ENCODE measurements at places on chromosomes 2 and 18.

- no peak for DNase-seq
These were observed 2.3 kb downstream of the ZC3H6 start for GRCh38 chr2:112277596-112278220.

GRCh38 chr2:101718479-101718878, 21.0 kb downstream of the MAP4K4 start:
- no peak for DNase-seq

DNA sequence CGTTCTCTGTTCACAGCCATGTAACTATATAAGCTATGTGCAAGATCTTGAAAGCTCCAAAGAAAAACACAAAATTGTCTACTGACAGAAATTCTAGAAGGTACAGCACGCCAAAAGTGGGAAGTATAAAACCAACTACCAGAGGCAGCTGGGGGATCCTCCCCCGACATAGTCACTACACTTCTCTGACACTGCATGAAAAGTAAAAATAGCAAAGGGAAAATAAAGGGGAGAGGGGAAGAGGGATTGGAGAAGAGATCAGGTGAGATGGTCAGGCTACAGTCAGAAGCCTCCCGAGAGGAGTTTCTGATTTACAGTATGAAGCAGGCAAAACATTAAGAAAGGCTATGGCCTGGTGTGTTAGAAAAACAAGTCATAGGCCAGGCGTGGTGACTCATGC, 39.8 kb upstream of the PCBP1 start:
- no peak for DNase-seq

GRCh38 chr2:196166876-196167275, 4.5 kb downstream of the STK17B start:
- no peak for DNase-seq

DNA sequence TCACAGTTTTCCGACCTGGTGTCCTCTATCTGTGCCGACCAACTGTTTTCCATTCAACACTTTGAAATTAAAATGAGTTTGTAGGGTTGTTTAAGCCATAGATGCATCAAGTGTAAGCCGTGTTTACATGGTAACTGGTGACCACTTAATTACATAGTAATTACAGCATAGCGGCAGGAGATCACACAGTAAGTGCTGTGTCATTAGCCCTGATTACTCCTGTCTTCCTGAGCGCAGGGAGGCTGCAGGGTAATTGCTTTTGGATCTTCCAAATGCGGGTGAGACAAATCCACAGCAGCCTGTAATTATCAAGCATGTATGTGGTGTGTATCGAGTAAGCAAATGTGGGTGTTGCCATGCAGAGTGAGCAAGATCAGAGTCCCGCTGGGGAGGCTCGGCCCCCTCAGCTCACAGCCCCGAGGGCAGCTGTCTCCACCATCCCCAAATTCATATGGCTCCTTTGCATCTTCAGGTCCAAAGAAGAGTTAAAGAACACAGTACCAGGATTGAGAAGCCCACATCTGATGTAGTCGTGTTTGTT, 71.5 kb upstream of the HDAC4 start:
- DNase-seq = no peak

DNA sequence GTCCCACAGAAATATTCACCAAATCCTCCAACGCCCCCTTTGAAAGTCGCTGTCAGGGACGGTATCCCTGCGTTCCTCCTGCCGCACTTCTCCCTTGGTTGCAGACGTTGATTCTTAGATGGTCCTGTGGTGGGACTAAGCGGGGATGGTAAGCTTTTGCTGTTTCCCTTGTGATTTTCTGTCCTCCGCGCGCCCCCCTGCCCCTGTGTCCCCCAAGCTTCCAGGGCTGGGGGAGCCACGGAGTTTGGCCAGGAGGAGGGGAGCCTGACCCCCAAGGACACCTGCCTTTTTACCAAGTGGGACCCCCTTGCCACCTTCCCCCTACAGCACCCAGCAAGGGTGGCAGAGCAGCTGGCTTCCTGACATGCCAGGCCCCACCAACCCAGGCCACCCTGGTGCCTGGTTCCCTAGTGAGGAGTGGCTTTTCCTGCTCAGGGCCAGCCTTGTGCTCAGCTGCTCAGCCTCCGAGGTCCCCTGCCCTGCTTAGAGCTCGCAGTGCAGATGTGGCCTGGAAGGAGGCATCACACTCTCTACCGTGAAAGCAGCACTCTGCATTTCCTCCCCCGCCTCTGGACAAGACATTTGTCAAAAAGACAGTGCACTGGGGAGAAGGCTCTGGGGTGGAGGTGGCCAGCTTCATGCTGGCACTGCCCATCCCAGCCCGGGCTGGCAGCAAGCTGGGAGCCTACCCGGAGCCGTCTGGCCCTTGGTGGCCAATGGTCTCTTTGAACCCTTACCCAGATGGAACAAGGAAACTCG, 49.4 kb downstream of the TWIST2 start:
- DNase-seq = no peak

DNA sequence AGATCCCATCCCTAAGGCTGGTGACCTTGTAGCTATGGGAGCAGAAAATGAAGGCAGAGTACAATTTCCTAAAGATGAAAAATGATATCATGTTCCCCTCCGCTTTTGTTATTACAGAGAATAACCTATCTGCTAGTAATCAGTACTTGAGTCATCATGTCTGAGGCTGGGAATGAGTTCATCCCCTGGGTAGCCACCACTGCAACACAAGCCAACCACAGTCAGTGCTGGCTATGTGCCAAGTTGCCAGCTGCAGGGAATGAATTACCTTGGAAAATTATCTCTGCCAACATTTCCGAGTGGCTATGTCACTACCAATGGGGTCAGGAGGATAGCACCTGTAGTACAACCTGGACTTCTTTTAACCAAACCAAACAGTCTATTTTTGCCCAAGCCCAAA, 1094.7 kb upstream of the DDX18 start:
- no peak for DNase-seq

DNA sequence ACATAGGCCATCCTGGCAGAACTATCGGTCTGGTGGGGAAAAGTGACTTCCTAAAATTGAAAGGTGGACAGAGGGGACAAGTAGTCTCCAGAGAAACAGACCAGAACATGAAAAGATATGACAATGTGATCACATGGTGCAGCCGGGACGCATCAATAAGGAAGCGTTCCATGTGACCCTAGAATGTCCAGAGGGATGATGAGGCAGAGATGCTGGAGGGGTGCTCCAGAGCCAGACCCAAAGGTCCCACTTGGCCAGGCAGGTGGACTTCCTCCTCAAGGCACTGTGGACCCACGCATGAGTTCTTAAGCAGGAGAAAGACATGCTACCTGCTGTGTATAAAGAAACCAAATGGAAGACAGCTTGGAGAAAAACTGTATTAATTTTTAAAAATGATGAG, 50.2 kb downstream of the CDH2 start:
- no peak for DNase-seq

All from left lobe of liver (tissue), 2 donors.